Fibroblast of lung (primary cell): ENCODE measurements at places on chromosomes 12 and 14. TPM values are rescaled to one million over a fixed set of nuclear protein-coding genes. Genes with fewer than 3 reads are reported as not detected.

GRCh38 chr14:104496095-104496494 is 83.5 kb upstream of the C14orf180 start:
- no peak for DNase-seq
- no peak overlapping the region for H3K4me3 ChIP-seq
- H3K27ac ChIP-seq, result no peak overlapping the region
- no peaks in the 10 kb centered on the region for H3K27me3 ChIP-seq
- no peaks in the 10 kb centered on the region for H3K4me1 ChIP-seq

GRCh38 chr12:17810399-17810798 is 279.6 kb downstream of the RERGL start:
- H3K4me3 ChIP-seq, result no peak overlapping the region
- H3K4me1 ChIP-seq, result no peaks in the 10 kb centered on the region
- H3K27ac ChIP-seq, result no peak overlapping the region
- DNase-seq, result no peak
- no peaks in the 10 kb centered on the region for H3K27me3 ChIP-seq

GRCh38 chr14:73809391-73809790 is 42.2 kb upstream of the PTGR2 start:
- no peak overlapping the region for H3K27ac ChIP-seq
- no peaks in the 10 kb centered on the region for H3K36me3 ChIP-seq
- H3K27me3 ChIP-seq, result peaks cover 2% of the 10 kb centered on the region
- DNase-seq, result no peak
- H3K4me3 ChIP-seq, result no peak overlapping the region

GRCh38 chr12:108235197-108235984 is 103.7 kb downstream of the CMKLR1 start:
- H3K36me3 ChIP-seq, result no peaks in the 10 kb centered on the region
- DNase-seq, result no peak
- H3K27me3 ChIP-seq, result no peaks in the 10 kb centered on the region
- H3K4me1 ChIP-seq, result no peaks in the 10 kb centered on the region
- H3K4me3 ChIP-seq, result no peak overlapping the region

DNA sequence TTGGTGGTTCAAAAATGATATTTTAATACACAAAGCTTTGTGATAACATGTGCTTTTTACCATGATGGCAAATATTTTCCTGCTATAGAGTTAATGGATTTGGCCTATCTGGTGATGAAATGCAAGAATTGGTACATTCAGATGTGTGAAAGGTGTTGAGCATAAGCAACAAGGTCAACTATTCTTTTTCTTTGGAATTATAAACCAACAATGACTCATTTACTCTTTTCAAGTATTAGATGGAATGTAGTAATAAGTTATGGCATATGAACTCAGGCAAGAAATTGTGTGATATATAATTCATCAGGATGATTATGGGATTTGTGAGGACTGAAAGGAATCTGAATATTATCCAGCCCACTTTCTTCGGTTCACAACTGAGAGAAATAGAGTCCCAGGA is 471.4 kb downstream of the ETNK1 start:
- no peak overlapping the region for H3K4me3 ChIP-seq
- no peak overlapping the region for H3K27ac ChIP-seq
- no peaks in the 10 kb centered on the region for H3K4me1 ChIP-seq
- no peaks in the 10 kb centered on the region for H3K36me3 ChIP-seq
- peak; percentile 8 for DNase-seq
- H3K27me3 ChIP-seq, result no peaks in the 10 kb centered on the region

GRCh38 chr12:81216739-81217138 is 138.9 kb downstream of the ACSS3 start:
- DNase-seq, result no peak
- no peaks in the 10 kb centered on the region for H3K27me3 ChIP-seq
- no peak overlapping the region for H3K4me3 ChIP-seq
- H3K4me1 ChIP-seq, result no peaks in the 10 kb centered on the region

DNA sequence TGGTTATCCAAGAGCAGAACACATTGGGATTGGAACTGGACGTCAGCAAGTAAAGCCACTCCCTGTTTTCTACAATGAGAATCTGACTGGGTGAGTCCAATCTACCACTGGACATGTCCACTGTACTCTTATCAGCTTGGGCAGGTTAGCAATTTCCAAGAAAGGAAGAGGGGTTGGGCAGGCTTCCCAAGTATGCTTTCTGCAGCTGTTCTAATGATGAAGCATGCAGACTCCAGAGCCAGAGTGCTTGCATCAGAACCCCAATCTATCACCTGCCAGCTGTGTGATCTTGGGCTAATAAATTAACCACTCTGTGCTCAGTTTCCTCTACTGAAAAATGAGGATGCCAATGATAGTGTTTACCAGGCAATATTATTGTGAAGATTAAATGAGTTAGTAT is 92.0 kb downstream of the EMP1 start:
- H3K36me3 ChIP-seq, result no peaks in the 10 kb centered on the region
- H3K27ac ChIP-seq, result no peak overlapping the region
- no peaks in the 10 kb centered on the region for H3K4me1 ChIP-seq
- no peaks in the 10 kb centered on the region for H3K27me3 ChIP-seq
- DNase-seq, result peak; percentile 33

GRCh38 chr12:24487606-24488005 is 461.3 kb downstream of the BCAT1 start:
- H3K4me1 ChIP-seq, result peaks cover 11% of the 10 kb centered on the region
- peak overlapping the region; percentile 46 for H3K27ac ChIP-seq
- H3K36me3 ChIP-seq, result no peaks in the 10 kb centered on the region
- no peak overlapping the region for H3K4me3 ChIP-seq
- DNase-seq, result peak; percentile 40

DNA sequence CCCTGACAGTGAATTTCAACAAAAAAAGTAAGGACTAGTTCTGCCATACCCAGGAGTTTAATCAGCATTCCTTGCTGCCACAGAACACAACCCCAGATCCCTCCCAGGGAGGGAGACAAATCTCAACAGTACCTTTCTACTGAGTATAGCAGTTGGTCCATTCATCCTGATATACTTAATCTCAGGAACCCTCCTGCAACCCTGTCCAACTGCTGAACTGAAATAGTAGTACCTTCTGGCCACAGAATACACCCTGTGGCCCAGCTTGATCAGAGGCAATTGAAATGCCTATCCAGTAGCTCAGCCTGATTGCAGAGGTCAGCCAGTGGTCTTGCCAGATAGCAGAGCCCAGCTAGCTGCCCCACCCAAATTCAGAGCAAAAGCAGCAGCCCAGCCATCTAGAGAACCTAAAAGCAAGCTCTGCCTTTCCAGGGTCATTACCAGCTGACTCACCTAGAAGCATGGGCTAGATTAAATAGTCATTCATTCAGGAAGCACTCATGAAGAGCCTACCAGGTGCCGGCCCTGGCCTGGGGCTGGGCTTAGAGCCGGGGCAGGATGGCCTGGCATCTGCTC is 40.0 kb upstream of the RHOJ start:
- no peaks in the 10 kb centered on the region for H3K36me3 ChIP-seq
- no peak overlapping the region for H3K4me3 ChIP-seq
- DNase-seq, result peak; percentile 61
- no peaks in the 10 kb centered on the region for H3K27me3 ChIP-seq
- H3K27ac ChIP-seq, result no peak overlapping the region
- H3K4me1 ChIP-seq, result no peaks in the 10 kb centered on the region

DNA sequence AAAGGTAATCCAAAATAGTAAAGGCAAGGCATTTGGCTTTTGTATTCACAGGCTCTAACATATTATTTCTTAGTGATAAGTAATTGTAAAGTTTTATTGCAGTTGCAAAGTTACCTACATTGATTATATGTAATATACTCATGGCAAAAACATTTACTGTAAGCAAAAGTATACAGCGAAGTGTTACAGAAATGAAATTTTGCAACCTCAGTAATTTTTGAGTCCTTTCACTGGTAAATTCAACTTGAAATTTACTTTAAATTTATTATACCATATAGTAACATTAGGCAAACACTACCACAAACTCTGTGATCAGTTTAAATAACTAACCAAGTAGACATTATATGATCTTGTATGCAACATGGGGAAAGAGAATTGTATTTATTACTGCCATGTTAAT is 89.0 kb downstream of the CDK17 start:
- DNase-seq, result no peak
- no peaks in the 10 kb centered on the region for H3K4me1 ChIP-seq
- no peak overlapping the region for H3K27ac ChIP-seq

DNA sequence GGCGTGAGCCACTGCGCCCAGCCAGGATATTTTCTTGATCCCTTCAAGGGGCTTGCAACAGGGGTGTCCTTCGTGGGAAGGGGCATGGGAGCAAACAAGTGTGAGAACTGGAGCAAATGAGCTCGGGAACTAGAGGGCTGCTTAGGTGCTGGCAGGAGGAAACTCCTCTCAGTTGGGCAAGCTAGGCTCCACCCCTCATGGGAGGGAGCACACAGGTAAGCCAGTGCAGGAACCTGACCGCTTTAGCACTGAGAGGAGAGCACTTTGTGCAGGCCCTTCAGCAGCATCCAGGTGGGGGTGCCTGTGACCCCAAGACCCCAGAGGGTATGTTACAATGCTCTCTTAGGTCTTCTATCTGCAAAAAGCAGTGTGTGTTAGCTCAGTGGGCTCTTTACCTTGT is 755.4 kb upstream of the MDGA2 start:
- no peaks in the 10 kb centered on the region for H3K27me3 ChIP-seq
- no peaks in the 10 kb centered on the region for H3K4me1 ChIP-seq
- H3K36me3 ChIP-seq, result no peaks in the 10 kb centered on the region

DNA sequence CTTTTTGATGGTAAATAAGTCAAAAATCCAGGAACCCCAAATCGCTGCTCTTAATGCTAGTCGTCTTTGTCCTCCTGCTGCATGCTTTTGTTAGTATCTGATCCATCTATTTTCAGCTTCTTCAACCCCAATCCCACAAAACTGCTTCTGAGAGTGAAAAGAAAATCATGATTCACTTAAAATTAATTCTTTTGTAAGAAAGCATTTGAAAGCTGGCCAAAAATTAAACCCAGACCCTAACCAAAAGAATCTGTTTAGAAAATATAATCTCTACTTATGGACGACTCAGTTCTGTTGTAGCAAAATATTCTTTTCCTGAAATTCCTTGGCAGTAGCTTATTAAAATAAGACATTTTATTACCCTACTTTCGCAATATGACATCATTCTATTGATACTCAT is 443.6 kb upstream of the SYT1 start:
- no peak overlapping the region for H3K4me3 ChIP-seq
- H3K36me3 ChIP-seq, result no peaks in the 10 kb centered on the region
- no peaks in the 10 kb centered on the region for H3K27me3 ChIP-seq
- H3K27ac ChIP-seq, result no peak overlapping the region
- DNase-seq, result peak; percentile 74
- H3K4me1 ChIP-seq, result no peaks in the 10 kb centered on the region

DNA sequence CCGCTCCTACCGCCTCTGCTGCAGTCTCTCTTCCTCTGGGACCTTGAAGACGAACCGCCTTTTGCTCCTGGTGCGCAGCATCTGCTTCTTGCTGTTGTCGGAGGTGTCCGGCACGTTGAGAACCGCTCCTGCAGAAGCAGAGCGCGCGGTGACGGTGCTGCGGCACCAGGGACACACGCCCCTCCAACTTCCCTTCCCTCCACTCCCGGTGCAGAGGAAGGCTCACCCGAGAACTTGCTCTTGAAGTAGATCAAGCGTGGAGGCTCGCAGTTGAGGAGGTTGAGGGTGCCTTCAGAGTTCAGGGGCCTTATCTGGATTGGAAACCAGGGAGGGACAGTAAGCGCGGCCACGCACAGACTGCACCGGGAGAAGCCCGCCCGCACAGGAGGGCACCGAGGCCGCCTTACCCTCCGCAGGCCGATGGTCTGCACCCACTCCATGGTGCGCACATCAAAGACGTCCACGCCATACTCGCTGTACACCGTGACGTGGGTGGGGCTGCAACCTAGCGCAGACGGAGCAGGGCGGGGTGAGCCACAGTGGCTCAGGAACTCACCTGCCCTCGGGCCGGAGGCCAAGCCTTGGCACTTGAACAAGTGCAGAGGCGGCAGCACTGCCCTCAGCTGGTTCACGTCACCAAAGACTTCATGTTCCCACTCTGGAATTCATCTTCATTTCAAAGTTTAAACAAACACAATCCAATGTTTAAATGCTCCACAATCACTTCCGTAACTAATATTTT is 17.5 kb downstream of the AMN start:
- no peak for DNase-seq
- no peaks in the 10 kb centered on the region for H3K27me3 ChIP-seq
- no peak overlapping the region for H3K4me3 ChIP-seq
- H3K4me1 ChIP-seq, result no peaks in the 10 kb centered on the region
- H3K27ac ChIP-seq, result no peak overlapping the region

- H3K27ac ChIP-seq, result no peak overlapping the region
- DNase-seq, result no peak
- H3K4me1 ChIP-seq, result no peaks in the 10 kb centered on the region
- no peaks in the 10 kb centered on the region for H3K36me3 ChIP-seq
These were observed 239.1 kb upstream of the ARID2 start for GRCh38 chr12:45490232-45490881.

GRCh38 chr14:23115039-23115731 is 3.9 kb downstream of the CEBPE start:
- H3K4me3 ChIP-seq, result no peak overlapping the region
- no peaks in the 10 kb centered on the region for H3K27me3 ChIP-seq
- peaks cover 28% of the 10 kb centered on the region for H3K4me1 ChIP-seq
- peak overlapping the region; percentile 91 for H3K27ac ChIP-seq

DNA sequence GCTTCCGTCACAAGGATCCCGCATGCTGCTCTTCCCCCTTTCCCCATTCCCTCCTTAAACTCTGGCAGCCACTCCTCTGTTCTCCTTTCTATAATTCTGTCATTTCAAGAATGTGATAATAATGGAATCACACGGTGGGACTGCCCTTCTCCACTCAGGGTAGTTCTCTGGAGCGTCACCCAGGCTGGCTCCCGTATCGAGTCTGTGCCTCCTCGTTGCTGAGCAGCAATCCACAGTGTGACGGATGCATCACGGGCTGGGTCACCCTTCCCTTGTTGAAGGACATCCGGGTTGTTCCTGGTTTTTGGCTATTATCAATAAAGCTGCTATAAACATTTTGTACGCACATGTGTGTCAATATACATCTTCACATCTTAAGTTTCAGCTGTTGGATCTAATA is 5.7 kb upstream of the SYNE3 start:
- H3K4me3 ChIP-seq, result no peak overlapping the region
- H3K27ac ChIP-seq, result no peak overlapping the region
- DNase-seq, result no peak
- peaks cover 29% of the 10 kb centered on the region for H3K4me1 ChIP-seq
- no peaks in the 10 kb centered on the region for H3K36me3 ChIP-seq

DNA sequence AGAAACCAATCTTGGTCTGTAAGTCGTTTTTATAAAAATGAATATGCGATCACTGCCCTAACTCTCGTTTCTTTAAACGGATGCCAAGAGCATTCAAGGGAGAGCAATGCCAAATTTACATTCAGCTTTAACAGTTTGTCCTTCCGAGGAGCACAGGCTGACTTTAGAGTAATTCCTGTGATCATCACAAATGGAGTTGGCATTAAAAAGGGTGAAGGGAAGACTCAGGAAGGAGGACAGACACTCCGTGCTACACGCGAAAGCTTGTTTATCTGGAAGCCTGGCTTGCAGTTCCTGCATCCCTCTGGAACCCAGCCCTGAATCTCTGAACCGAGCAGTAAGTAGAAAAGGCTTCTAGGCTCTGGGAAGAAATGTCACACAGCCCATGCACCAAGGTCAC is 78.4 kb downstream of the PAPOLA start:
- H3K27me3 ChIP-seq, result peaks cover 6% of the 10 kb centered on the region
- no peaks in the 10 kb centered on the region for H3K36me3 ChIP-seq
- no peak overlapping the region for H3K27ac ChIP-seq
- H3K4me1 ChIP-seq, result no peaks in the 10 kb centered on the region
- DNase-seq, result no peak

GRCh38 chr14:37591941-37592481 is 3.0 kb downstream of the FOXA1 start:
- peaks cover 77% of the 10 kb centered on the region for H3K27me3 ChIP-seq
- no peak overlapping the region for H3K4me3 ChIP-seq
- no peak for DNase-seq
- H3K4me1 ChIP-seq, result no peaks in the 10 kb centered on the region

TSPAN11 gene
- total RNA-seq, result 1.5 and 2.6 TPM in 2 replicates

TAS2R42 gene
- total RNA-seq, result not detected in 2 replicates

RIPK3 gene
- total RNA-seq, result 0.26 and 0.33 TPM in 2 replicates

IAPP gene
- total RNA-seq, result not detected in 2 replicates

VRK1 gene
- 24.9 and 40.3 TPM in 2 replicates for total RNA-seq

C12orf43 gene
- 11.4 and 15.2 TPM in 2 replicates for total RNA-seq

PRPF40B gene
- 9.2 and 11.7 TPM in 2 replicates for total RNA-seq
